ENCODE measurements at places on chromosomes 1 and 21.

GRCh38 chr1:203539831-203540546 is 46.0 kb downstream of the OPTC start:
- peak; percentile 70 for DNase-seq

DNA sequence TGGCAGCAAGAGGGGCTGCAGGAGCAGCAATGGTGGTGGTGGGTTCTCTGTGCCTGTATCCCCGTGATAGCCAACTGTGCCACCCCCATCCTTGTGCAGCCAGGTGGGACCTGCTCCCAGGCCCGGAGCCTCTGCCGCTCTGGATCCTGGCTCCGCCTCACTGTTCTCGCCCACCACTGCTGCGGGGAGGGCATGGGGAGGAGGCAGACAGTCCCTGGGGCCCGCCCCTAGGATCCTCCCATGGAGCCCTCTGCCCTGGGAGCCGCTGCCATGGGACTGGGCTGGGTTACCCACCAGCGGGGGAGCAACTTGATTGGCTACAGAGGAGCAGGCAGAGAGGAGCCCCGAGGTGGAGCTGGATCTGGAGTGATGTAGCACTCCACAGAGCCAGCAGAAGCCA is 31.6 kb downstream of the CD1D start:
- DNase-seq = no peak

- DNase-seq = peak; percentile 93
Observed at GRCh38 chr1:111227851-111228747, 586 bp downstream of the CHI3L2 start.

GRCh38 chr1:228487336-228488124 is at the start of gene RNF187:
TSS of gene RNF187 (plus strand) at chr1:228487382.
- DNase-seq = no peak

GRCh38 chr1:8879922-8880676 is 1.6 kb upstream of the ENO1 start:
- peak; percentile 98 for DNase-seq

- DNase-seq = no peak
Observed at GRCh38 chr1:77188770-77189169, 30.5 kb downstream of the PIGK start.

GRCh38 chr1:115295904-115296696 is 41.9 kb downstream of the NGF start:
- DNase-seq = no peak

- DNase-seq = no peak
Observed at GRCh38 chr1:72915581-72915980, 633.2 kb upstream of the NEGR1 start.

- DNase-seq = peak; percentile 76
Observed at GRCh38 chr1:154998818-154999570, 3.6 kb upstream of the ZBTB7B start.

DNA sequence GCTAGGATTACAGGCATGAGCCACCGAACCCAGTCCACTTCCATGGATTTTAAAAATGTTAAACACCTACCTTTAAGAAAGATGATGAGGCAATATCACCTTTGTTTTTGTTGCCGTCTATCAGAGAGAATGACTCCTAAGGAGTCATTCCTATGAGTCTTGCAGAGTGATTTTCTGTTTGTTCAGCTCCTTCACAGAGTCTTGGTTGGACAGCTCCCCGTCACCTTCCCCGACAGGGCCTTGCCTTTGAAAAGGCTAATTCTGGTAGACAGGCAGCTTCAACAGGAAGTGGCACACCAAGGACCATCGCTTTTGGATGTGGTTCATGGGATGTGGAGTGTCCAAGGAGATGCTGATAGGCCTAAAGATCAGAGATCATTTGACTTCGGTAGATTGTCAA is 17.5 kb downstream of the ZBTB18 start:
- DNase-seq = no peak

GRCh38 chr1:230778916-230779590 is 31.9 kb downstream of the CAPN9 start:
- peak; percentile 49 for DNase-seq

- no peak for DNase-seq
Observed at GRCh38 chr21:28224191-28224726, 768.4 kb downstream of the LTN1 start.

DNA sequence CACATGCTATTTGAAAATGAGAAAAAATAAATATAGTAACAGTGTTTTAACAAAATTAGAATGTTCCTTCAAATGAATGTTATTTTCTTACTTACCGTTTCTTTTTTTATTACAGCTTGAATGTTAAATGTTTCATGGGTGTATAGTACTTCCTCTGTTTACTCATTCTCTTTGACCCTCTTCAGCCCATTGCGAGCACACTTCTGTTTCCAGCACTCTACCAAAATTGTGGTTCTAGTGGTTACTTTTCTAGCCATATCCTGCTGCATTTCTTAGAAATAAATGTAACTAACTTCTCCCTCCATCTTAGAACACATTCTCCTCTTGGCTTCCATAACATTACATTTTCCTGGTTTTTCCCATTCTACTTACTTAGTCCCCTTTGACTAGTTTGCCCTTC is 190.0 kb upstream of the C1orf105 start:
- no peak for DNase-seq

GRCh38 chr1:115210302-115210711 is 121.0 kb upstream of the TSPAN2 start:
- peak; percentile 64 for DNase-seq

- peak; percentile 40 for DNase-seq
Observed at GRCh38 chr1:28927648-28928313, 13.4 kb downstream of the EPB41 start.

GRCh38 chr1:227915564-227916553 is 31.9 kb downstream of the WNT9A start:
- no peak for DNase-seq

- DNase-seq = peak; percentile 95
Observed at GRCh38 chr1:55288245-55288644, 73.1 kb upstream of the USP24 start.

DNA sequence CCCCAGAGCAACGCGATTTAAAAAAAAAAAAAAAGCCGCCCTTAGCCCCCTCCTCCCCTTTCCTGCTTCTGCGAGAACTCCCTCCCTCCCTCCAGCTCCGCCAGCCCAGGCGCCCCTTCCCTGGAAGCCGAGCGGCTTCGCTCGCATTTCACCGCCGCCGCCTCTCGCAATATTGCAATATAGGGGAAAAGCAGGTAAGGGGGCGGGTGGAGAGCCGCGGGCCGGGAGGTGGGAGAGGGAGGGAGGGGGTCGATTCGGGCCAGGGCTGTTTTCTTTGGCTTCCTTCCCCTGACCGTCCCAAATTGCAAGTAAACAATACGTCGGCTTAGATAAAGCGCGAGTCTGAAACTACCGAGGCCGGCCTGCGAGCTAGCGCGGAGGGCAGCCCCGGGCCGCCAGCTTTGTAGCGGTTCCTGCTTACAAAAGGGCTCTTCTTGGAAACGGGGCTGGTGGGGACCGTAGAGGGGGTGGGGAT is 408 bp downstream of the LMO4 start:
- peak; percentile 51 for DNase-seq

DNA sequence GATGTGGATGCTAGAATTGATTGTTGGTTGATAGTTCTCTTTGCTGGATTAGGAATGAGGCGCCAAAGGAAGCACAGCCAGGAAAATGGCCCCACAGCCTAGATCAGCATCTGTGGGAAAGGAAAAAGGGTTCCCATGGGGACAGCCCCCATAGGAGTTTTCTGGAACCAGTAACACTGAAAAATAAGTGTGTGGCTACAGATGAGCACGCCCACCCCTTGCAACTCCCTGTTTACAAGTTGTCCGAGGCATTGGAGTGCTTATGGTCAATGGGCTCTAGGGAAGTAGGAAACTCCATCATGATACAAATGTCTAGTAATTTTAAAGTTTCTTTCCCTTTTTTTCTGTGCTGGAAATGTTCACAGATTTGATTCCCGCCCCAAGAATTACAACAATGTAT is 23.8 kb upstream of the UBE2U start:
- no peak for DNase-seq

DNA sequence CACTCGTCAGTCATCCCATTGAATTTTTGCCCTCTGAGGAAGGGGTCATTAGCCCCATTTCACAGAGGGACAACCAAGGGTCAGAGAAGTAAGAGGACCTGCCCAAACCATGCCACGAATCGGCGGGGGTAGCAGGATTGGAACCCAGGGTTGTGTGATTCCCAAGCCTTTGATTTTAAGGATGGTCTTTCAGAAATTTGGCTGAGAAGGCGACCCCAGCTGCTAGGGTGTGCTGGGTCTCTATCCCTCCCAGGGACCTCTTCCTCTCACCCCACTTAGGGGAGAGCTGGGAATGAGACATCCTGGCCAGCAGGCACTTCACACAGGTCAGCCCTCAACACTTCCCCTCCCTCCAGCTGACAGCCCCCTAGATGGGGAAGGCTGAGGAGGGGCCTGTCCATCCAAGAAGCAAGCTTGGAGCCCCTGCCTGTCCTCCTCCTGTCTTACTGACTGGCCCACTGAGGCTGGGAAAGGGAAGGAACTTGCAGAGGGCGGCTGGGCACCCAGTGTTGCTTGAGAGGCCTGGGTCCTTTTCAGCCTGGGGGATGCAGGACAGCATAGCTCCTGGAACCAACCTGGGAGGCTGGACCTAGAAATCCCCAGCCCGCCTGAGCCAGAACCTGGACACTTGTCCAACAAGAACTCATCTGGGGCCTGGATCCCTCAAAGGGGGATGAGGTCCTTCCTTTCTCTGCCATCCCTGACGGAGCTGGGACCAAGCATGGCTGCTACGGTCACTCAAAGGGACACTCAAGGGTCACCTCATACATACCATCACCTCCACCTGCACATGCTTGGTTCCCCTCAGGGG is 1.7 kb downstream of the SDC3 start:
- no peak for DNase-seq

GRCh38 chr21:29557931-29558725 is 259.4 kb downstream of the BACH1 start:
- no peak for DNase-seq

- no peak for DNase-seq
Observed at GRCh38 chr21:32325706-32326105, 27.1 kb downstream of the MRAP start.

GRCh38 chr1:113898241-113898814 is 6.3 kb downstream of the AP4B1 start:
- no peak for DNase-seq

DNA sequence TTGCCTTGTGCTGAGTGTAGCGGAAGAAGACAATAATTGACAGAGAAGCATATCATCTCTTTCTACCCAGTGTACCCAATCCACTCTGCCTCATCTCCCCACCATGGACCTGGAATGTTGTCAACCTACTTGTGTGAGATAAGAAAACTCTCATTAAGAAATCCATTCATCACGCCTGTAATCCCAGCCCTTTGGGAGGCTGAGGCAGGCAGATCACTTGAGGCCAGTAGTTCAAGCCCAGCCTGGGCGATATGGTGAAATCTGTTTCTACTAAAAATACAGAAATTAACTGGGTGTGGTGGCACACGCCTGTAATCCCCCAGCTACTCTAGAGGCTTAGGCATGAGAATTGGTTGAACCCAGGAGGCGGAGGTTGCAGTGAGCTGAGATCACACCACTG is 209.6 kb downstream of the PBX1 start:
- no peak for DNase-seq

DNA sequence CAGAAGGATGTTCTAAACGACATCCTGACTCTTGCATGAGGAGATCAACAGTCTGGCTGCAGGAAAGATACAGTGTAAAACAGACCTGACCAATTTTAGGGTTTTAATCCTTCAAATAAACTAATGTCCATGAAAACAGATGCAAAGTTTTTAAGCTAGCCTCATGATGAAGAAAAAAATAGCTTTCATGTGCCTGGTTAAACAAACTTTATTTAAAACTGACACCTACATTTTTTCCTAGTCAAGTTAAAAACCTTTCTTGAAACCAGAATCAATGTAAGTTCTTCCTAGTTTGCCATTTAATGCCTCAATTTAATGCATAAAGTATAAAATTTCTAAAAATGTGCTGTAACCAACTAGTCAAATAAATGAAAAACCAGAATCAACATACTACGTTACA is 2.9 kb downstream of the WDR26 start:
- no peak for DNase-seq

- DNase-seq = no peak
Observed at GRCh38 chr1:94194079-94194865, 43.1 kb downstream of the ARHGAP29 start.

- DNase-seq = no peak
Observed at GRCh38 chr1:62437273-62437940, 558 bp downstream of the USP1 start.

DNA sequence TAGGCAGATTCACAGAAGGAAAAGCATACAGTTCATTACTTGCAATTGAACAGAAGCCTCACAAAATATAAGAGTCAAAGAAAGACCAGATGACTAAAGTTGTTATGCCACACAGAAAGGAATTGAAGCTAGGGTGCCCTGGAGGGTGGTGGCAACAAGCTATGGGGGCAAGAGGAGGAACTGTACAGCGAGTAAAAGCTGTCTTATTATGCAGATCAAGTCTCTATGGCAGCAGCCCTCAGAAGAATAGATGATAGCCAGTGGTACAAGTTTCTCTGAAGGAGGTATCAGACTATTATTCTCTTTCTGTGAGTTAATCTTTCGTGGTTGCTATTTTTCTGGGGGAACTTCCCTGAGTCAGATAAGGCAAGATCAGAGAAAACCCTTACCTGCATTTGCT is 72.2 kb downstream of the C21orf91 start:
- DNase-seq = no peak

DNA sequence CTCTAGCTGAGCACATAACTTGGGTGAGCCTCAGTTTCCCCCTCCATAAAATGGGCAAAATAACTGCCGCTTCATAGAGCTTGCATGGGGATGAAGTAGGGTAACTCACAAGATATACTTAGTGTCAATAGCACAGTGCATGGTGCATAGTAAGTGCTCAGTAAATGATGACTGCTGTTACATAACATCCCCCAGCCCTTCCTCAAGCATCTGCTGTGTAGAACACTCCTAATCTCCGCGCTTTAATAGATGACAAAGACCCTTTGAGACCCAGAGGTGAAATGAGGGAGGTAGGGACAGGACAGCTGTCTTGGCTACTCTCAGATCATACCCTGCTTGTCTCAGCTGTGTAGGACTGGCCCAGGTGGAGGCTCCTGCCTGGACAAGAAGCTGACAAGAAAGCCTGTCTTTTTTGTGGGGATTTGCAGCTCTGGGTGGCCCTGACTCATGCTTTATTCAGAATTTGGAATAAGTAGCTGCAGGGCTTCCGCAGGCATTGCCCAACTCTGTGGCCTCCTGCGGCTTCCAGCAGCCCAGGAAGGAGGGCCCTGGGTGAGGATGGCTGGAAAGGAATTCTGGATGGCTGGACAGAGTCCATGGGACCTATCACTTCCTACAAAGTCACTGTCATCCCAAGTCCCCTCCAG is 20.7 kb upstream of the PADI4 start:
- peak; percentile 83 for DNase-seq

GRCh38 chr1:183058851-183059502 is 35.8 kb downstream of the LAMC1 start:
- DNase-seq = peak; percentile 42

Data from fibroblast of mammary gland (primary cell).